Heart left ventricle (tissue), 16 donors: ENCODE measurements at places on chromosomes 13 and 19.

DNA sequence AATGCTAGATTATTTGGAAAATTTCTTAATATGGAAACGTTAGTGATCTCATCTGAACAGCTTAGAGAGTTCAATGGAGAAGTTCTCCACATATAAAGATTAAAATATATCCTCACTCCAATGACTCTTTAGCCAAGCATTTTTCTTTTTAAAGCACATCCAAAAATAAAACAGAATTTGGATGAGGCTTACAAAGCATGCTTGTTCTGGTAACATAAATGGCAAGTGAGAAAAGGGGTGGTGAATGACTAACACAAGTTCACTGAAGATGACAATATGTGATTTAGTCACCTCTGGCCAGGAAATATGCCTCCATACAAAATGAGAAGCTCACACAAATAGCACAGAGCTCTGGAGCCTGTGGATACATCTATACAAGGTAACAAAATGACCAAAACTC lies 253.0 kb downstream of the PCDH20 start:
- DNase-seq = no peak

- no peak for DNase-seq
Observed at GRCh38 chr13:86986448-86986847, 684.7 kb upstream of the SLITRK5 start.

GRCh38 chr13:70388935-70389334 lies 280.7 kb upstream of the KLHL1 start:
- no peak for DNase-seq

DNA sequence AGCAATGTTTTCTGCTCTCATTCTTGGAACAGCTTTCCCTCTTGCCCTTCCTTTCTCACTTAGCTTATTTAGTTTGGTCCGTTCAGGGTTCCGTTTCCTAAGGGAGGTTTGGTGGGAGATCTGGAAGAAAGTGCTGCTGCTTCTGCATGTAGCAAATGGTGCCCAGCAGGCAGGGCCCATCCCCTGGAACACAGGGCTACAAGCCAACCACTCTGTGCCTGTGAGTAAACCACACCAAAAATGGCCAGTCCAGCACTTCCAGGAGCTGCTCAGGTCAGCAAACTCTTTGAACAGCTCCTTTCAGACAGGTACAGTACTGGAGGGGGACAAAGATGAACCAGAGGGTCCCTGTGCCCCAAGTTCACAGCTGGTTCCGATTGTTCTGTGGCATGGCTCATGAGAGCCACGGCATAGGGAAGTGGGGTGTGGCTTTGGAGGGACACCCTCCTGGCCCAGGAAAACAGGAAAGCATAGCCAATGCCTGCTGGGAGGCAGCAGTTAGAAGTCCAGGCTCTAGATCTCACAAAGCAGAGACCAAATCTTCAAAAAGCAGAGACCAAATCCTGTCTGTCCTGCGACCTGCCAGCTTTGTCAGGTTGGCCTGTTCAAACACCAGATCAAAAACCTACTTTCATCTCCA lies 39.5 kb downstream of the FAM124A start:
- no peak for DNase-seq

- no peak for DNase-seq
Observed at GRCh38 chr13:39385621-39386231, 217.3 kb downstream of the LHFPL6 start.

GRCh38 chr13:53460796-53461195 lies 432.2 kb downstream of the OLFM4 start:
- no peak for DNase-seq

- DNase-seq = no peak
Observed at GRCh38 chr19:7856109-7856591, 18.0 kb downstream of the PRR36 start.

DNA sequence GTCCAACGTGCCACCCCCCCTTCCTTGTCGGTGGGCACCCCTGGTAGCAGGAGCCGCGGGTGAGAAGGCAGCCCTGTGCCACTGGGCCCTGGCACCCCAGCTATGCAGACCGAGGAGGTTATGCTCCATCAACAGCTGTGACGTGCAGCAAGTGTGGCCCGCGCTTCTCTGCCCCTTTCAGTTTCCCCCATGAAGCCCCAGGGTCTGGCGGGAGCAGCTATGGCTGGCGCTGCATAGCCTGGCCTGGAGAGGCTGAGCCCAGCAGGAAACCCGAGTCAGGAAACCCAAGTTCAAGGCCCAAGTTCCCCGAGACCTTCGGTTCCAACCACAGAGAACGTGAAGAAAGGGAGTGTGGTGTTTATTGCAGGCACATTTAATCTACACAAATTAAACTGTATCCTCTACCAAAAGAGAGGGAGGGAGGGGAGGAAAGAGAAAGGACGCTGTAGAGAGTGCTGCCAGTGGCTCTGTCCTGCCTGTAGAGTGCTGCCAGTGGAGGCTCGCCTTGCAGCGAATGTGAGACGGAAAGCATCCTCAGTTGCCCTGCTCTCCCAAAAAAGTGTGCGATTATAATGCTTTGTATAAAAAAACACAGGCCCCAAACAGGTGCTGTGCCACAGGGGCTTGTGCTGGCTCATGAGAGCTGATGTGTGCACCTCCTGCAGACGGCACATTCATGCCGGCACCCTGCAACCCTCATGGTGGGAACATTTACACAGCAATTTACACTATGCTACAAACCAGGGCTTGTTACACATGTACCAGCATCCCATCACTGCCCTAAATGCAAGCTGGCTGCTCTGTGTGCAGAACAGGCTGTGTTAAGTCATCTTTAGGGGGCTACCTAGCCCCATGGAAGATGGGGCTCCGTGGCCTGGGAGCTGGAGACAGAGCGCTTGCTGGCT lies 16.3 kb downstream of the POP4 start:
- no peak for DNase-seq

GRCh38 chr13:99277629-99278028 lies 19.4 kb upstream of the GPR18 start:
- DNase-seq = no peak

GRCh38 chr19:55253842-55254624 lies 4.8 kb downstream of the PPP6R1 start:
- no peak for DNase-seq

- no peak for DNase-seq
Observed at GRCh38 chr19:35902870-35903475, 644 bp downstream of the HCST start.

- peak; percentile 78 for DNase-seq
Observed at GRCh38 chr19:34985249-34986022, 14.7 kb upstream of the GRAMD1A start.

GRCh38 chr13:45838171-45838745 lies 13.3 kb downstream of the SIAH3 start:
- DNase-seq = no peak

DNA sequence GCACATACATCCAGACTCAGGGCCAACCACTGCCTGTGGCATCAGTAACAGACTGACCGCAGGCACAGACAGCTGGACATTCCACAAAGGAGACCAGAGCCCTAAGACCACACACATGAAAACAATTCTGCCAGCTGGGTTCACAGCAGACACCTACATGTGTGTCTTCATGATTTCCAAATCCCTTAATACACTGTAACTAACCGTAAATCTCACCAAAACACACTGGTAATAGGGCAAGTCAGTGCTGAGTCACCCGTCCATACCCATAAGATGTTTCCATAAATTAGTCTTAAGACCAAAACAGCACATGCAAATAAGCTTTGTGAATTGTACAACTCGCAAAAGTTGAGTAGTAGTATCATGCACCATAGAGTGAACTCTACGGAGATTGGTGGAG lies 65.4 kb downstream of the TUBGCP3 start:
- no peak for DNase-seq

DNA sequence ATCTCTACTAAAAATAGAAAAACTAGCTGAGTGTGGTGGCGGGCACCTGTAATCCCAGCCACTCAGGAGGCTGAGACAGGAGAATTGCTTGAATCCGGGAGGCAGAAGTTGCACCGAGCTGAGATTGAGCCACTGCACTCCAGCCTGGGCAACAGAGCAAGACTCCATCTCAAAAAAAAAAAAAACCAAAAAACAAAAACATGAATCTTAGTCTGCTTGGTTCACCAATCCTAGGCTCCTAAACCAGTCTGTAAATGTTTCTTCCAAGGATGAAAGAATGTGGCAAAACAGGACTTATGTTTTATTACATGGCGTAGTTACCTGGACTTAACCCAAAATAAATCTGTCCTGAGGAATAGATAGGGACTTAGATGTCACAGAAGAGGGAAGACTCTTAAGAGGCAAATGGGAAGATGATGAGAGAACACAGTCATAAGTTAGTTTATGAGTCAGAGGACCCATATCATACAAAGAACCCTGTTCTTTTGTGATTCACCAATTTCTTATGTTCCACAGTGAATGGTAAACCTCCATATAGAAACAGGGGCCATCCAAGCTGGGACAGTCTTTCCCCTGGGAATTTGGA lies 6.9 kb upstream of the FBXL3 start:
- no peak for DNase-seq

GRCh38 chr19:15641901-15642491 lies 1.3 kb downstream of the CYP4F3 start:
- DNase-seq = no peak

DNA sequence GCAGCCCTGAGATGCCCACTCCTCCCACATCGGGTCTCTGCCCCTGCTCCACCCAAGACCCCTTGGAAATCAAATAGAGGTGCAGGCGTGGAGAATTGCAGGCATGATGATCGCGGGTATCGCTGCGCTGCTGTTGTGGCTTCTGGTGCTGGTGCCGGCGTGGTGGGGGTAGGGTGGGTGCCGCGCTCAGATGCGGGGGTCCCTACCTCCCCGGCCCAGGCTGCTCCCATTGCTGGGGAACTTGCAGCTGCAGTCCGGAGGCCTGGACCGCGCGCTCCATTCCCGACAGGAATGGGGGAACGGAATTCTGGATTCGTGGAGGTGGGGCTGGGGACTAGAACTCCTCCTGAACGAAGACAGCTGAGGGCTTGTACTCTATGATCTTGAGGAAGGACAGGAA lies 20.4 kb downstream of the CYP2F1 start:
- no peak for DNase-seq

- DNase-seq = no peak
Observed at GRCh38 chr19:2109046-2109864, 12.5 kb downstream of the IZUMO4 start.

DNA sequence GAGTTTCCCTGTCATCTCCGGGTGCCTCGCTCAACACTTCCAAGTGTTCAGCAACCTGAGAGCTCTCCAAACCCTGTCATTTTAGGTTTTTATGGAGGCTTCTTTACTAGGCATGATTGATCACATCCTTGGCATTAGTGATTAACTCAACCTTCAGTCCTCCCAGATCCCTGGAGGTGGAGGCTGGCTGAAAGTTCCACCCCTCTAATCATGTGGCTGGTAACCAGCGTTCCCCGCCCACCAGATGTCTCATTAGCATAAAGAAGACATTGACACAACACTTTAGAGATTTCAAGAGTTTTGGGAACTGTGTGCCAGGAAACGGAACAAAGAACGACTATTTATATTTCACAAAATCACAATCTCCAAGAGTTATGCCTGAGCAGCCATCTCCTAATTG lies 71.1 kb upstream of the RGCC start:
- no peak for DNase-seq

- DNase-seq = no peak
Observed at GRCh38 chr13:95763601-95764000, 86.7 kb downstream of the DNAJC3 start.

- DNase-seq = no peak
Observed at GRCh38 chr19:952049-952679, 26.3 kb downstream of the ARID3A start.

GRCh38 chr19:30123611-30124010 lies 181.6 kb downstream of the URI1 start:
- DNase-seq = peak; percentile 34

- no peak for DNase-seq
Observed at GRCh38 chr13:35449821-35450220, 26.7 kb downstream of the MAB21L1 start.

DNA sequence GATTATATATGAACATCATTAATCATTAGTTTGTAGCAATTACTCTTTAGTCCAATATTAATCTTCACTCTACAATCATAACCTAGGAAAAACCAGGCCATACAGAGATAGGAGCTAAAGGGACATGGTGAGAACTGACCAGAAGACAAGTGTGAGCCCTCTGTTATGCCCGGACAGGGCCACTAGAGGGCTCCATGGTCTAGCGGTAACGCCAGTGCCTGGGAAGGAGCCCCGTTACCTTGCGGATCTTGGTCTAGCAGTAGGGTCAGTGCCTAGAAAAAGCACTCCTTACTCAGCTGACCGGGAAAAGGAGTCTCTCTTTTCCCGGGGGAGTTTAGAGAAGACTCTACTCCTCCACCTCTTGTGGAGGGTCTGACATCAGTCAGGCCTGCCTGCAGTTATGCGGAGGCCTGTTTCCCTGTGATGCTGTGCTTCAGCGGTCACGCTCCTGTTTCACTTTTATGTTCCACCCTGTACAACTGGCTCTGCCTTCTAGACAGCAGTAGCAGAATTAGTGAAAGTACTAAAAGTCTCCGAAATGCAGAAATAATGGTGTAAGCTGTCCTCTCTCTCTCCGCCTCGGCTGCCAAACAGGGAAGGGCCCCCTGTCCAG lies 13.8 kb downstream of the OR7D4 start:
- peak; percentile 82 for DNase-seq

GRCh38 chr19:34134190-34135053 lies 37.9 kb upstream of the LSM14A start:
- DNase-seq = peak; percentile 93

DNA sequence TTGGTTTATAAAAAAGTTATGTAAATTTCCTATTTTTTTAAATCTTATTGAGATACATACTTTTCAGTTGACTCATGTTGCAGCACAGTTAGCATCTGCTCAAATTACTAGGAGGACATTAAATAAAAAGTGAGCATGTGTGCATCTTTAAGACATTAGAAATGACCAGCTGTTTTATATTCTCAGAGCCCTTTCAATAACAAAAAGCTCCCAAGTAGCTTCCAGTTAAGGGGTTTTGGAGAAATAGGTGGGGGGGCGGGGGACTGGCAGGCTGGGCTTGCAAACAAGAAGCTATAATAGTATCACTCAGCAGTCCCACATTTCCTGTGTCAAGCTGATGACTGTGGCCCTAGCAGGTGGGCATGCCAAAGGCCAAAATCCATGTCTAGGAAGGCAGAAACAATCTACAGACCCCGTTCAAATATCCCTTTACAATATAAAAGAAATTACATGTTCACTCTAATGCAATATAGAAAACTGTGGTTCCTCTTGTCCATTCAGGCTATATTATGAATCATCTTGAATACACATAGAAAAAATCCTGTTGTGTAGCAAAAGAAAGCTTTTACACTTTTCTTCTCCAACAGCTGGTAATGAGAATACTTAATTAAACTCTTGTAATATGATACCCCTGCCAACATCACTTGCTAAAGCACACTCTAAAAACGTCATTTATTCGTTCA lies 1713.2 kb upstream of the SLC10A2 start:
- no peak for DNase-seq

DNA sequence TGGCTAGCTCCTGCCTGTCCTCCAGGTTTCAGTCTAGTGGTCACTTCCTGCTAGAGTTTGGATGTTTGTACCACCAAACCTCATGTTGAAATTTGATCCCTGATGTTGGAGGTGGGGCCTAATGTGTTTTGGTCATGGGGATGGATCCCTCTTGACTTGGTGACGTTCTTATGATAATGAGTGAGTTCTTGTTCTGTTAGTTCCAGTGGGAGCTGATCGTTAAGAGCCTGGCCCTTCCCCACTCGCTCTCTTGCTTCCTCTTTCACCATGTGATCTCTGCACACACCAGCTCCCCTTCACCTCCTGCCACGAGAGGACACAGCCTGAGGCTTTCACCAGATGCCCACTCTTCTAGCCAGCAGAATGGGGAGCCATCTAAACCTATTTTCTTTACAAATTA lies 86.8 kb upstream of the SCEL start:
- peak; percentile 26 for DNase-seq

GRCh38 chr19:40703029-40703755 lies 12.7 kb upstream of the NUMBL start:
- DNase-seq = no peak
